ENCODE measurements at places on chromosomes 6 and 20.

GRCh38 chr20:46850416-46850815 is 44.2 kb upstream of the EYA2 start:
- DNase-seq = no peak

GRCh38 chr6:71383901-71384489 is 95.4 kb downstream of the OGFRL1 start:
- DNase-seq = no peak

DNA sequence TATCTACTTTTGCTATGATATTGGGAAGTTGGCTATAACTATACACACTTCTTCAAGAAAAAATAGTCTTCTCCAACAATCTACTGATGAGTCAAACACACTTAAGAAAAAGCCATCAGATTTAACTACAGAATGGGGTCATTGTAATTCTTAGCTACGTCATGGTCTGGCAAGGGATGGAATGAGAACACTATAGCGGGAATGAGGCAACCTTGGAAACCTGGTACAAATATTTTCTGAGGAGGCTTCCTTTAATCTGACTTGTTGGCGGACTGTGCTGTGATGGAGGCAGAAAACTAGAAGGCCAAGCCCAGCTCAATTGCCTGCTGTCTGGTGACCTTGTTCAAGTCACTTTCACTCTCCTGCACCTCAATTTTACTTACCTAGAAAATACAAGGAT is 586.8 kb upstream of the JAG1 start:
- DNase-seq = no peak

DNA sequence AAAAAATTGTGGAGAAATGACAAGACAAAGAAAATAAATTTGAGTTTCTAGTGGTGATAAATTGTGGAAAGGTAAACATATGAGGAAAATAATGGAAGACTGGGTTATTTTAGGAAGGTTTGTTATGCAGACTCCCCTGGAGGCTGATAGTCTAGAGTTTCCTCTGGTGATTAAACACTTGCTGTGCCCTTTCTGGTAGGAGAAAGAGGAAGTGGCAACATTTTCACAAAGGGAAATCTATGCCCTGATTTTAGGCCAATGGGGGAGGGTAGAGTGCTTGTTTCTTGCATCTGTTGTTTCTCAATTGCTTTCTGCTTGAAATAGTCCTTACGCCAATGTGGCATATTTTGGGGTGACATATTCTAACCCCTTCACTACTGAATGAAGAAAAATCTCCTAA is 129.1 kb upstream of the DOK5 start:
- peak; percentile 5 for DNase-seq

- peak; percentile 60 for DNase-seq
These were observed 380.0 kb downstream of the BTBD9 start for GRCh38 chr6:38259736-38260135.

DNA sequence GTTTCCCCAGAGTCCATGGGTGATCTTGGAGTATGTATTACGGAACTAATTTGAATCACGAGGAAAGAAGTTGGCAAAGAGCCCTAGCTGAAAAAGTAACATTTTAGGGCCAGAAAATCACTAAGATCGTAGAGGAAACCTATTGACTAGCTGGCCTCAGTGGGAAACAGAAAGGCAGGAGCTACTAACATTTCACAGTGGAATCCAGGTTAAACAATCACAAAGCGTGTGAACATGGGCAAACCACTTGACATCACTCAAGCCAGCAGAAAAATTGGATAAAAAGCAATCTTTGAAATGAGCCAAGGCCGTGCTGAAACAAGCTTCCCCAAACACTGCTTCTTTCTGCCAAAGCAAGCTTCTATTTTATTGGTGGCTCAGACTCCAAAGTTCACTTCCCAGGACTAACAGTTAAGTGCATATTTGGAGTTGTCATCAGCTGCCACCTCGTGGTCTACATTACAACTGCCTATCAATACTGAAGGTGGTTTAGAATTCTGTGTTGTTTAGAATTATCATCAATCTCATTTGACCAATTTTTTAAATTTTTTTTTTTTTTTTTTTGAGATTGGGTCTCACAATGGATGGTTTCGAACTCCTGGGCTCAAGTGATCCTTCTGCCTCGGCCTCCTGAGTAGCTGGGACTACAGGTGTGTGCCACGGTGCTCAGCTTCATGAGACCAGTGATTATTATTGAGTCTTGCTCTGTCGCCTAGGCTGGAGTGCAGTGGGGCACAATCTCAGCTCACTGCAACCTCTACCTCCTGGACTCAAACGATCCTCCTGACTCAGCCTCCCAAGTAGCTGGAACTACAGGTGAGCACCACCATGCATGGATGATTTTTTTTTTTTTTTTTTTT is 10.6 kb downstream of the RPS10 start:
- DNase-seq = peak; percentile 57

DNA sequence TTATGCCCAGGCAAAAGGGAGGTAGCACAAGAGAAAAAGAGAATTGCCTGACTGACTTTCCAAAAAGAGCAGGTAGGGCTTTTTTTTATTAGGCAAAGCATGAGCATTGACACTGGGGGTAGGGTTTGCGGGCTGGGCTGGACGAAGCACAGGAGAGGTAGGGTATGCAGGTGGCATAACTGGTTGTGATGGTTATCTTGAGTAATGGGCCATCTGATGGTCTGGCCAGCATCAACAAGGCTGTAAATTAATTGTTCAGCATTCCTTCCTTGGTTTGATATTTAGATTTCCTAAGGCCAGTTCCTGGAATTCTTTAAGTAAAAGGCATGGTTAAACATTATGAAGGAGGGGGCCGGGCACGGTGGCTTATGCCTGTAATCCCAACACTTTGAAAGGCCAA is 13.9 kb upstream of the BFSP1 start:
- DNase-seq = no peak

- DNase-seq = peak; percentile 32
These were observed 9.4 kb downstream of the RAB5IF start for GRCh38 chr20:36614781-36615557.

DNA sequence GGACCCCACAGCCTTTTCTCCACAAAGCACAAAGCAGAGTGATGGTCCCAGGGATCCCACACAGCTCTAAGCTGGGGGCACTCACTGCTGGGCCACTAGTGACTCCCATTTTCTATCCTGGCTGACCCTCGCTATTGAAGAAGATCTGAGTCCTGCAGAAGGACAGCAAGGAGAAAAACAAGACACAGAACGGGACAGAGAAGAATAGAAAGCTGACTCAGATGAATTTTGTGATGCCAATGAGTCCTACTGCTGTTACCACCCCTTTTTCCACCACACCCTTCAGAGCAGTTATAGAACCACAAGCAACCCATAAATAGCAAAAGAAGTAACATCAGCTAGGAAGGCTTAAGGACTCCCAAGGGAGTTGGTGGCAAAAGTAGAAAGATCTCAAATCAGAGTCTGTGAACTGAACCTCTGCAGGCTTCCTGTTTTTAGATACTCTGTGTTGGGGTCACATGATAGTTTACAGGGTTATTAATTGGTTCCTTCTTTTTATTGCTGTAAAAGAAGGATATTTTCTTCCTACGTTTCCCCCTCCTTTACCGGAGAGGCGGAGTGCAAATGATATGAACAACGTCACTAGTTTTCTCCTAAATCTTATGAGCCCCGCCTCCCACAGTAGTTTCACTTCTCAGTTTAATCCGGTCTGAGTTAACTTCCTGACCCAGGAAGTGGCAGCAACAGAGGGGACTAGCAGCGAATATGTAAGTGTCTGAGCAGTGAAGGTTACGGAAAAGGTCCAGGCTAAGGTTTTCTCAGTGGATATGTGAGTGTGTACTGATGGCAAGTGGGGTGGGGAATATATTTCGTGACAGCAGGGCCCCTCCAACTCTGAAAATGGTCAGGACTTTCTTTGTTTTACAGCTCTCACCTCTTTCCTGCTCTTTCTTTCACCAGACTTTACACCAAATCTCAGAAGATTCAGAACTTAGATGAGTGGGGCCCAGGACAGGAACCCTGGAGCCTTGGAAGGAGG is at the start of gene TRIM38:
TRIM38 (plus strand) TSS at position 654 of the 979 bp plus-strand sequence. CDS start 3,721 bp downstream, outside the sequence.
- peak; percentile 88 for DNase-seq

GRCh38 chr20:57672164-57672563 is 37.7 kb downstream of the PMEPA1 start:
- DNase-seq = no peak

DNA sequence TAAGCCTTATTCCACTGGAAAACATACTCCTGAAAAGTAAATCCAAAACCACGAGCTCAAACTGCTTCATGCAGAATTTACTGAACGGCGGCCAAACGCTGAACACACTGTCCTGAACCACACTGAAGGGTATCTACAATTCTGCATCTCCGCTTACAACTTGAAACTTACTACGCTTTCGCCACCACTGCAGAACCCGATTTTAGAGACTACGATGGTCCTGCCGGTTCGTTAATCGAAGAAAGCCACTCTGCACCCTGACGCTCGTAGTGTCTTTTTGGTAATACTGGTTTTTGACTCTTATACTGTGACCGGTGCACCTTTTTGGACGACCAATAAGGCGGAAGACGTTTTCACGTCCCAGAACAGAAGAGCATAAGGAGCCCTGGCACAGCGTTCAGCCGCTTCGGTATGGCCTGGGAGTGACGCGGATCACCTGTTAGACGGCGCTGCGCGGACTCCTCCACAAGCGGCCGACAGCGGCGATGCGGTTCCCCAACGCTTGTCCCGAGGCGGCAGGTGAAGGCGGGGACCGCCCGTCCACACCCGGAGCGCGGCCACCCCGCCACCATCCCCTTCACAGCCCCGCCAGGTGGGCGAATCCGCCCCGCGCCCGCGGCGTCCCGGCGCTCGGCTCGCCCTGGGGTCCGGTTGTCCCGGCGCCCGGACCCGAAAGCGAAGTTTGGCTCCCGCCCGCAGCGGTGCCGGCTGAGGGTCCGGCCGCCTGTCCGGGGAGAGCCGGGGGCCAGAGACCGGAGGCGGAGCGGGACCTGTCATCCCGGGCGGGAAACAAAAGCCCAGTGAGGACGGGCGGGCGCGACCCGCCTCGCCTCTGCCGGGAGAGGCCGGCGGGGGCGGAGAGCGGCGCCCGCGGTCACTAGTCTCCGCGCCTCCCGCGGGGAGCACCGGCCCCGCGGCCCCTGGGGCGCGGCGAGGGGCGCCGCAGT is 784 bp downstream of the FKBP5 start:
- DNase-seq = no peak

DNA sequence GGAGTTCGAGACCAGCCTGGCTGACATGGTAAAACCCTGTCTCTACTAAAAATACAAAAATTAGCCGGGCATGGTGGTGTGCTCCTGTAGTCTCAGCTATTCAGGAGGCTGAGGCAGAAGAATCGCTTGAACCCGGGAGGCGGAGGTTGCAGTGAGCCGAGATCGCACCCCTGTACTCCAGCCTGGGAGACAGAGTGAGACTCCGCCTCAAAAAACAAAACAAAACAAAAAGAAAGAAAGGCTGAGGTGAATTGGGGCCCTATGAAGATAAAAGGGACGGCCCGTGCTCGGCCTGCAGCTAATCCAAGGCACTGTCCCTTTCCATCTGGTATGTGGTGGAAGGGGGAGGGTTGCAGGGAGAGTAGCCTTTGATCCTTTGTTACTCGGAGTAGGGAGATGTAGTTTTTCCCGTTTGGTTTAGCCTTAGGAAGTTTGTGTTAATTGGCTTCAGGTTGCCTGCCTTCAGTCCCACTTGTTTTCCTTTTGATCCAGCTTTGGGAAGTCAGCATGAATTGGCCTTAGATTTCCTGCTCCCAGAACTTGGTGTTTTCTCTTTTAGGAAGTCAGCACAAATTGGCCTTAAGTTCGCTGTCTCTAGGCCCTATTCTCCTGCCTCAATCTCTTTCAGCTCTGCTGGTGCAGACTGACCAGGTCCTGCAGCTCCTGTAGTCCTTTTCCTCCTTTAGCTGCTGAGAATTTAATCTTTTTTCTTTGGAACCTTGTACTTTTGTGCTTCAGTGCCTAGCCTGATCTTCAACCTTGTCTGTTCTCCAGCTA is 36.1 kb upstream of the PAQR8 start:
- DNase-seq = no peak

- DNase-seq = no peak
These were observed 292.8 kb downstream of the FRK start for GRCh38 chr6:115767931-115768330.

DNA sequence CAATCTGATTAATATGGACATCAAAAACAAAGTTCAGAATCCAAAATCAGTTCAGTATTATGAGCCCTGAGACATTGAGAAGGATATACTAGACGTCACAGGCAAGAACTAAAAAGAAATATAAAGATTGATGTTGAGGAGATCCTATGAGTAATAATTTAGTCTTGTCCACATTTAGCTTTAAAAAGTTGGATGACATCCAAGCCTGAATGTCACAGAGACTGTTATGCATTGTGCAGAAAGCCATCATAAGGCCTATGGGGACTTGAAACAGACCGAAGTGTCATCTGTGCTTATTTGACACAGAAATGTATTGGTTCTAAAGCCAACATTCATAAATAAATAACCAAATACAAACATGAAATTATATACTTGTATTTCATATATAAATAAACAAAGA is 581.8 kb upstream of the MMS22L start:
- DNase-seq = no peak

DNA sequence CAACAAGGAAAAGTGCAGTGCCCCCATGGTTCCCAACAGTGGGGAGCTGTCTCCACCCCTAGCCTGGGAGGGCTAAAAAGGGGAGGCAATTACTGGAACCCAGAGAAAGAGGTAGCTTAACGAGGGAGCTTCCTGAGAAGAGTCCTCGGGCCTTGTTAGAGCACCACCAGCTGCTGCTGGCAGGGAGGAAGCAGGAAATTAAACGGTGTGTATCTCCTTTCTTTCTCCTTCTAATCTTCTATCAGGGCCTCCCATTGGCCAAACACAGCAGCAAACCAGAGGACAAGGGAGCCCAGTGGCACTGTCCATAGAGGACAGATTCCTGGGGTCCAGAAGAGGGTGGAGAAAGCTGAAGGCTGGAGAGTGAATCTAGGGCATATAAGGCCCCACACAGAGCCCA is 7.6 kb upstream of the BTN2A2 start:
- no peak for DNase-seq

GRCh38 chr20:24836041-24836533 is 113.0 kb upstream of the CST7 start:
- DNase-seq = no peak

DNA sequence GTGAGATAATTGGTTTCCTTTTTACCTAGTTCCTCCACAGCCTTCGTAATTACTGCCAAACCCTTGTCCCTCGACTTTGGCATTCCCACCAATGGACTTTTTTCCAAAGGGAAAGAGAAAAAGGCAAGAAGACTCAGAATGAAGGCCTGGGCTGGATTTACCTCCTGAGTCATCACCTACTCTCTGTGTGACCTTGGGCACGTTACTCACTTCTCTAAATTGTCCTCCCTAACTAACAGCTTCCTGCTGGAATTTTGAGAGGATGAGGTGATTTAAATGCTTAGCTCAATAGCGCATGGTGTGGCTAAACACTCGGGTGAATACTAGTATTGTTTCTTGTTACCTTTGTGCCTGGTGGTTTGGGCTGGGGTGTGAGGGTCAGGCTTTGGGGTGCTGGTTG is 146.6 kb downstream of the DHX35 start:
- DNase-seq = peak; percentile 74
